ENCODE measurements at places on chromosomes 13 and 19. TPM values are rescaled to one million over a fixed set of nuclear protein-coding genes. Genes with fewer than 3 reads are reported as not detected.

GRCh38 chr19:33471111-33471996 is 50.2 kb downstream of the PEPD start:
- DNase-seq: no peak

GRCh38 chr19:16899566-16900075 is 10.8 kb downstream of the F2RL3 start:
- no peak for DNase-seq

DNA sequence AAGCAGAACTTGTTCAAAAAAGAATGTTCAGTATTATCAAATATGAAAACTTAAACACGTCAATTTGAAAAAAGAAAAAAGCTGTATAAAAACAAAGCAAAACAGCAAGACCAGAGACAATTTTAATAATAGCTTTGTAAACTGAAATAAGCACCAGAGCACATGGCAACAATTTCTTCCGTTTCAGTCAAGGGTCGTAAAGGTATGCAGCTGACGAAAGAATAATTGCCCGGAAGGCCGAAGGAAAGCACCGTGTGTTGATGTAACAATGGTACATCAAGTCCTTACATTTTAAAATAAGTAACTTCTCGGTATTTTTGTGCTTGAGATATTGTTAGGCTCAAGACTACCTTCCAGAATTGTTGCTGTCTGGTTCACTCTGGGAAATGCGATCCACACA is 1.7 kb downstream of the PROSER1 start:
- no peak for DNase-seq

The PEG3 gene
- 49.7 TPM for total RNA-seq

The CCDC8 gene
- 2.4 TPM for total RNA-seq
